ENCODE measurements at places on chromosomes 1 and 21. TPM values are rescaled to one million over a fixed set of nuclear protein-coding genes. Genes with fewer than 3 reads are reported as not detected.

Gene OR2T11
- total RNA-seq = not detected

Gene PLA2G2D
- not detected for total RNA-seq

Gene TMEM269
- total RNA-seq = 0.21 TPM

Gene CHIA
- not detected for total RNA-seq

Gene DYNLT5
- total RNA-seq = 13.2 TPM

Gene RHBDL2
- total RNA-seq = not detected

Gene OLIG2
- total RNA-seq = 0.09 TPM

Gene SPRTN
- total RNA-seq = 15.2 TPM

Gene FCRL4
- not detected for total RNA-seq

Gene MROH7
- 9.4 TPM for total RNA-seq

Gene TINAGL1
- 10.3 TPM for total RNA-seq

Gene UBXN10
- 1.8 TPM for total RNA-seq

Gene RHD
- not detected for total RNA-seq

Gene ZZZ3
- total RNA-seq = 43.5 TPM

Gene LORICRIN
- total RNA-seq = not detected

Gene SYCP1
- total RNA-seq = not detected

Gene EXO5
- total RNA-seq = 6.3 TPM

Gene SLC45A3
- 4.9 TPM for total RNA-seq

Gene CR1L
- total RNA-seq = not detected

Gene GREM2
- 11.6 TPM for total RNA-seq

Gene USH2A
- total RNA-seq = 0.24 TPM

Gene OR2M3
- total RNA-seq = not detected

Gene LAMC2
- total RNA-seq = 0.32 TPM

Gene PNRC2
- total RNA-seq = 77.1 TPM

Gene IGSF3
- total RNA-seq = 130 TPM

Gene TNFRSF9
- total RNA-seq = not detected

Gene CDK11A
- 13.2 TPM for total RNA-seq

Gene DIPK1A
- total RNA-seq = 7.7 TPM

Gene BRDT
- total RNA-seq = not detected

Gene TRIM58
- total RNA-seq = 2.7 TPM

Gene DISC1
- 11.5 TPM for total RNA-seq

Gene RNPC3
- 27.2 TPM for total RNA-seq

Gene SEMA4A
- 8.6 TPM for total RNA-seq

Gene ADSS2
- 22.8 TPM for total RNA-seq

Gene PTPN7
- total RNA-seq = not detected

Gene TNN
- total RNA-seq = not detected

Gene AXDND1
- total RNA-seq = 0.54 TPM

Gene AMY1B
- total RNA-seq = not detected

Gene TRAF3IP3
- 1.3 TPM for total RNA-seq

Gene KLHDC7A
- not detected for total RNA-seq

Gene PTGFRN
- total RNA-seq = 72.4 TPM

Gene B4GALT2
- total RNA-seq = 83.3 TPM

Gene RABGAP1L
- 11.5 TPM for total RNA-seq

Gene EXO1
- 3.5 TPM for total RNA-seq

Gene DAB1
- total RNA-seq = 26.6 TPM

Gene PTPRU
- total RNA-seq = 64.8 TPM

Data from cardiac muscle cell (in vitro differentiated cells and primary cell).